A549 treated with CpdA at 1 μM for 4 hours (cell line): ENCODE measurements at places on chromosomes 16 and 17. TPM values are rescaled to one million over a fixed set of nuclear protein-coding genes. Genes with fewer than 3 reads are reported as not detected.

SYCE1L gene
- 5.3 to 11.9 TPM (median 8.4 TPM) in 5 replicates for total RNA-seq

OR1D5 gene
- not detected in 5 replicates for total RNA-seq

KCNJ12 gene
- 0.89 to 1.3 TPM (median 0.96 TPM) in 5 replicates for total RNA-seq

MYH11 gene
- total RNA-seq = 0.02 to 0.13 TPM (median 0.04 TPM) in 5 replicates

ZG16B gene
- total RNA-seq = 0.55 to 1.0 TPM (median 0.87 TPM) in 5 replicates

SEZ6L2 gene
- 16.5 to 25.6 TPM (median 21.2 TPM) in 5 replicates for total RNA-seq

BAHCC1 gene
- 12.9 to 18.2 TPM (median 15.4 TPM) in 5 replicates for total RNA-seq

KRT40 gene
- total RNA-seq = not detected in 5 replicates

KRTAP4-9 gene
- total RNA-seq = not detected in 5 replicates

LRRC46 gene
- 2.7 to 4.1 TPM (median 3.6 TPM) in 5 replicates for total RNA-seq
